Tracheal epithelial cell (primary cell): ENCODE measurements at places on chromosomes 2 and 18. TPM values are rescaled to one million over a fixed set of nuclear protein-coding genes. Genes with fewer than 3 reads are reported as not detected.

The CNGA3 gene
- not detected in 2 replicates for total RNA-seq

The MYO1B gene
- 236 and 388 TPM in 2 replicates for total RNA-seq

The TNS1 gene
- total RNA-seq, result 0.64 and 12.0 TPM in 2 replicates

The NPHP1 gene
- total RNA-seq, result 1.2 and 3.4 TPM in 2 replicates

The C2orf80 gene
- not detected in 2 replicates for total RNA-seq

The ANKRD53 gene
- total RNA-seq, result under 0.01 TPM in 1 of 2 replicates, not detected in the other
